Substantia nigra (tissue), 51 donors: ENCODE measurements at places on chromosomes 1 and 21.

GRCh38 chr1:107664982-107665925 is 299.7 kb downstream of the VAV3 start:
- no peak for DNase-seq

DNA sequence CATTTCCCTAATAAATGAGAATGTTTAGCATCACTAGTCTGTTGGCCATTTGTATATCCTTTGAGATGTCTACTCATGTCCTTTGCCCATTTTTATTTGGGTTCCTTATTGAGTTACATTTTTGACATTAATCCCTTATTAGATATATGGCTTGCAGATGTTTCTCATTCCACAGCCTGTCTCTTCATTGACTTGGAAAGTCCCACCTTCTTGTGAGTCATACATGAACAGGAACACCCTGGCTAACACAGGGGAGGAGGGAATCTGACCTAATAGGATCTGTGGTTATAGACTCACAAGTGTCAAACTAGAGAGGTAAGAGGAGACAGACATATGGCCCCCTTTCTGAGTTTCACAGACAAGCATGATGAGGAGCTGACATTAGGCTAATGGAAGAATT is 11.5 kb downstream of the ZP4 start:
- no peak for DNase-seq

DNA sequence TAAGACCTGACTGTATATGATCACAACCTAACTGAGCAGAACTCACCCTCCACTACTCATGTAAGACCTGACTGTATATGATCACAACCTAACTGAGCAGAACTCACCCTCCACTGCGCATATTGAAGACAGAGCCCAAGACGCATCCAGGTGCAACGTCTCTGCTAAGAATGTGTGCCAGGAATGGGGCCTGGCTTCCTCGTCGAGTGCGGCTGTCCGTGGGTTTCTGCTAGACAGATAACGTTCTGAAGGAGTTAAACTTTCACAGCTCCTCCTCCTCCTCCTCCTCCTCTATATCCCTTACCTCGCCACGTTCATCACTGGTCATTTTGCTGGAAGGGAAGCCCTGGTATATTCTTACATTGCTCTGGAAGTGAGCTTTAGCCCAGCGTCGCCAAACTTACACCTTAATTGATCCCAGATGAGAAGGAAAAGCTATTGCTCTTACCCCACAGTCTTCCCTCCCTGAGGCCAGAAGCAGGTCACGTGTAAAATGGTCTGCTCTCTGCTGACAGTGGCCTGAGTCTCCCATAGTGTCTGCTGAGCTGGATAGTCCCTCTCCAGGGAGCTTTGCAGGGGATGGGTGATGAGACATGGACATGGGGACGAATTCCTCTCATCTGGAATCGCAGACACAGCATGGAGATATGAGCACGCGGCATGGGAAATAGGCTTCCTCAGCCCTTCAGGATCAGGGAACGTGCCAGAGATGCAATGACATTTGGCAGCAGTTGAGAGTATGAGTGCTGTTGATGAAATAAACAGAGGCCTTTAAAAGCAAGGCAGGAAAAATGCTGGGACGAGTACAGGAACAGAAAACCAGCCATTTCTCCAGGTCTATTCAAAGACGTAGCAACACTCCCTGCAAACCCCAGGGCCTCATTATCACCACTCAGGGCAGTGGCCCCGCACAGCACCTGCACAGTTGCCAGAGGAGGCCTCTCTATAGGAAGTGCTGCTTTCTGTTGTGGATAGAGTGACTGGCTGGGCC is 528.1 kb downstream of the KIF26B start:
- DNase-seq = no peak

DNA sequence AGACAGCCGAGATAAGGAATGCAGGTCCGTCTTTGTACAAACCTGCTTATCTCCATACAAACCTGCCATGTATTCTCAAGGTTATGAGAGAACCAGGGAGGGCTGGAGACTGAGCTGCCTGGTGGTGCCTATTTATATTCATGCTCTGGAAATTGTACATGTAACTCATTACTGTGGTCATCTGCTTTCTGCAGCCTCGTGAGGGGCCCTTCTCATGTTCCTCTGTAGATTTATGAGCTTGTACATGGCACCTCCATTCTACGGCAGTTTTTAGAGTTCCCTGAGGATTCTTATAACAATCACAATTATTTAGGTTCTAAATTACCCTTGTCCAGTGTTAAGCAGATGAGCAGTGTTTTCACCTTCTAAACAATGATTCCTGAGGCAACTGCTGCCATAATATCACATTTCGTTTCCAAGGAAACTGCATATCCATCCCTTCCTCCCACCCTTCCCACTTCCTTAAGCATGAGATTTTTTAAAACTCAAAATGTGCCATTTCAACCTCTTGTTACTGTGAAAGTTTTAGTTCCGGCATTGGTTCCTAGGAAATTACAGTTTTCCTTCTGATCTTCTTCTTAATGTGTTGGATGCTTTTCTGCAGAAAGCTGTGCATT is 112.1 kb downstream of the ST6GALNAC3 start:
- no peak for DNase-seq

- no peak for DNase-seq
Observed at GRCh38 chr1:202860744-202861419, 28.1 kb downstream of the RABIF start.

DNA sequence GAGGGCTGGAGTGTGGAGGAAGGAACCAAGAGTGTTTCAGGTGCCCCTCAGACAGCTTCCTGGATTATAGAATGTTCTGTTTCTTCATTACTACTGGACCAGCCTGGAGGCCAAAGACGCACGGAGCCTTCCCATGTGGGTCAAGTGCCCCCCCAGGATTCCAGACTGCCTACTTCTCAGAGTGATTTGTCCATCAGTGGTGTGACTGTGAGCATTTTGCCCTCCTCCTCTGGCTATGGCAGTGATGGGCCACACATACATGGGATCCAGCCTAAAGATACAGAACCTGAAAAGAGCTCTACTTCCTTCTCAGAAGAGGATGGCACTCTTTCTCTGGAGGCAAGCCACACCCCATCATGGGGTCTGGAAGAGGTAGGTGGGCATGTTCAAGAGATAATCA is 64.9 kb downstream of the MACF1 start:
- DNase-seq = no peak

- DNase-seq = no peak
Observed at GRCh38 chr21:36425286-36425685, 40.1 kb downstream of the CHAF1B start.

- DNase-seq = no peak
Observed at GRCh38 chr1:33163621-33164519, 18.0 kb downstream of the TRIM62 start.

- no peak for DNase-seq
Observed at GRCh38 chr1:60849401-60849800, 233.0 kb upstream of the NFIA start.

- DNase-seq = no peak
Observed at GRCh38 chr1:150150133-150151021, 661 bp downstream of the PLEKHO1 start.

GRCh38 chr1:234906654-234907053 is 222.0 kb downstream of the TOMM20 start:
- DNase-seq = no peak

DNA sequence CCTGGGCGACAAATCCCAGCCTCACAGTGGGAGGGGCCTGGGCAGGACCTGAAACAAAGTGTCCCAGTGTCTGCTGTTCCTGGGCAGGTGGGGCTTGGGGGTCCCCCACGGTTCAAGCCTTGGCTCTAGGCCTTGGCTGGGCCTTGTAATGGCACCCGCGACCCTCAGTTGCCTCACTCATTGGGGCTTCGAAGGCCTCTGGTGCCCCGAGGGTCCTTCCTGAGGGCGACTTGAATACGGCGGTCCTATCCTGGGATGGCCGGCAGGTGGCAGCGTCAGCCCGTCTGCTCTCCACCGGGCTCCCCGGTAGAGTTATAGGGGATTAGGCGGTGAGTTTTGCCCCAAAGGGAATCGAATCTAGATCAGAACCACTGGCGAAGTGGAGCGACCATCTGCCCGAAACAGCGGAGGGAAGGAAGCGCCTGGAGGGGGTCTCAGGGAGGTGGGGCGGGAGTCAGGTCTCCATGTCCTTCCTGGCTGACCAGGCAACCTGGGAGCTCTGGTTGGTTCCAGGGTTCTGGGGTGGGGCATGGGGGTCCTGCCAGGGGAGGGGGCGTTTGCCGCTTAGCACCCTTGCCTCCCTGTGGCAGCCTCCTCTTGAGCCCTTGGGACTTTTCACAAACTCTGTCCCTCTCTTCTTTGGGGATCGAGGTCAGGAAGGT is 2.1 kb upstream of the PEX10 start:
- peak; percentile 75 for DNase-seq

DNA sequence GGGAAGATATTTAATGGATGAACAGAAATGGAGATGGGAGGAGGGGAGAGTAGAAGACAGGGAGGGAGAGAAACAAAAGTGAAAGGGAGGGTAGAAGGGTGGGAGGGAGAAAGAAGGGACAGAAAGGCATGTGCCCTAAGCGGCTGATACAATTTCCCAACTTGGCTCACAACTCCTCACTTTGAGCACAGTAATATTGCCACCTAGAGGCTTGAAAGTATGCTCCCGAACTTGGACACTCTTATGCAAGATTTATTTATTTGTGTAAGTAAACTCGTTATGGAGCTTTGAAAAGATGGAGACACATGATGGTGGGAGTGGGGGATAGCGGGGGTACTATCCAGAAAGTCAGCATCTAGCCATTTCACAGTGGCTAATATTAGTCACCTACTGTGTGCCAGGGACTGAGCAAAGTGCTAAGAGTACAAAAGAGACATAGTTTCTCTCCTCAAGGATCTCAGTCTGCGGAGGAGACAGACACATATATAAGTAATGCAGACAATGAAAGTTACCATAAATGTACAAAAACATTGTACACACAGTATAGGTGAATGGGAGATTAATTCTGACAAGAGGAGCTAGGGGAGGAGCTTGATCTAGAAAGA is 189.7 kb downstream of the SEC16B start:
- no peak for DNase-seq

- no peak for DNase-seq
Observed at GRCh38 chr1:202632241-202632640, 78.0 kb downstream of the SYT2 start.

- no peak for DNase-seq
Observed at GRCh38 chr1:153542956-153543711, 2.4 kb upstream of the S100A5 start.

DNA sequence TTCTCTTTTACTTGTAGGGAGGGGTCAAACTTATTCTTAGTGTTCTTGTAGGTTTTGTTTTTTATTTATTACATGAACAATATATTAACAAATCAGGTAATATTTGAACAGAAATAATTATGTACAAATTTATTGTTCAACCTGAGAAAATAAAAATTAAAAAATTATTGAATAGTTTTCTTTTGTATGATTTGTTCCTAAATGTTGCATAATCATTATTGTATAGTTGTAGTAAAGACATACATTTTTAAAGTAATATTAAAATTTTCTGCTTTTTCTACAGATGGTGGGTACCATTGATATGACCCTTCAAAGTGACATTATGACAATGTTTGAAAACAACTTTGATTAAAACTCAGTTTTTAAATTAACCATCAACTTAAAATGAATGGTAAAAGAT is 15.9 kb upstream of the EPHX4 start:
- no peak for DNase-seq
